ENCODE measurements at places on chromosomes 7 and 10. TPM values are rescaled to one million over a fixed set of nuclear protein-coding genes. Genes with fewer than 3 reads are reported as not detected.
A peak's percentile ranks its signal among the peaks of the same experiment; 100 is the strongest.

GRCh38 chr10:116880716-116881482 is 31.6 kb downstream of the ENO4 start:
- peak; percentile 34 for DNase-seq

TSPAN15 gene
- total RNA-seq: not detected

GRCh38 chr10:23048191-23048590 is 47.2 kb upstream of the MSRB2 start:
- no peak for DNase-seq

GRCh38 chr10:34403512-34403911 is 411.6 kb downstream of the PARD3 start:
- no peak for DNase-seq
